ENCODE measurements at places on chromosomes 11 and 22. TPM values are rescaled to one million over a fixed set of nuclear protein-coding genes. Genes with fewer than 3 reads are reported as not detected.
A peak's percentile ranks its signal among the peaks of the same experiment; 100 is the strongest.

GSTT2B gene
- total RNA-seq: 53.6 TPM

PRR33 gene
- not detected for total RNA-seq

OR2AG2 gene
- total RNA-seq: not detected

OR52H1 gene
- not detected for total RNA-seq

HORMAD2 gene
- total RNA-seq: not detected

SHANK3 gene
- 26.1 TPM for total RNA-seq

FXYD2 gene
- total RNA-seq: 4.3 TPM

CDKN1C gene
- total RNA-seq: 671 TPM

C22orf15 gene
- not detected for total RNA-seq

GGTLC3 gene
- total RNA-seq: not detected

MTFP1 gene
- total RNA-seq: 15.1 TPM

DNA sequence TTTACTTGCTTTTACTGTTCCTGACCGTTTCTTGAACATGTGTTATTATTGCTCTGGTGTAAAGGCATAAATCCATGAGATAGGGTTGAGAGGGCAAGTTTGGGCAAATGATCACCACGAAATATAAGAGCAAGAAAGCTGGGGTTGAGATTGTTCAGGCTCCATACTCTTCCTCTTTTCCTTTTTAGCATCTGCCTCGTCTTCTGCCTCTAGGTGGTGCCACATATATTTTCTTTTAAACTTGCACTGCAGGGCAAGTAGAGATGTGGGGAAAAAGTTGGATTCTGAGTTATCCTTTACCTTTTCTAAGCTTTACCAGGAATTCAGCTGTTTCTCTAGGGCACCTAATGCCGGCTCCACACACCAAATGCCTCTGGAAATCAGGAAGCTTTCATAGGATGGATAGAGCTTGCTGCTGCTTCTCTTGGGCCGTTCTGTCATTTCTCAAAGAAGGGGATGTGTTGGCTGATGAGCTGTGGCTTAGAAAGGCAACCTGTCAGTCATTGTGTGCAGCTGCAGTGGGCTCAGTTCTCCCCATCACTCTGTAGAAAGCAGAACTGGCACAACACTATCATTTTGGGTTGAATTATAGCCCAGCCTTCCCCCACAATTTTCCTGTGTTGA lies 98.2 kb downstream of the LDLRAD3 start:
- no peaks in the 10 kb centered on the region for H3K4me1 ChIP-seq
- no peaks in the 10 kb centered on the region for H3K27me3 ChIP-seq
- no peak overlapping the region for H3K27ac ChIP-seq

GRCh38 chr11:59427068-59427382 lies 812 bp upstream of the OR5A2 start:
- no peak for DNase-seq
- no peaks in the 10 kb centered on the region for H3K36me3 ChIP-seq
- H3K27ac ChIP-seq: no peak overlapping the region
- no peaks in the 10 kb centered on the region for H3K27me3 ChIP-seq
- no peaks in the 10 kb centered on the region for H3K4me1 ChIP-seq

GRCh38 chr11:86251345-86251744 lies 6.8 kb downstream of the EED start:
- no peaks in the 10 kb centered on the region for H3K27me3 ChIP-seq
- no peaks in the 10 kb centered on the region for H3K36me3 ChIP-seq
- peaks cover 53% of the 10 kb centered on the region for H3K4me1 ChIP-seq
- H3K27ac ChIP-seq: no peak overlapping the region

GRCh38 chr11:798093-798713 lies at the start of gene SLC25A22:
Gene SLC25A22 (minus strand): TSS chr11:798281. CDS start chr11:795006, 3,275 bp downstream.
- H3K36me3 ChIP-seq: peaks cover 48% of the 10 kb centered on the region
- H3K27ac ChIP-seq: no peak within 1 kb of the TSS
- peak; percentile 81 for DNase-seq
- H3K4me1 ChIP-seq: peaks cover 27% of the 10 kb centered on the region
- peak within 1 kb of the TSS; percentile 11 for H3K4me3 ChIP-seq

GRCh38 chr11:115784796-115785521 lies 280.7 kb upstream of the CADM1 start:
- H3K4me1 ChIP-seq: peaks cover 6% of the 10 kb centered on the region
- H3K27ac ChIP-seq: no peak overlapping the region
- no peaks in the 10 kb centered on the region for H3K36me3 ChIP-seq
- peak; percentile 67 for DNase-seq

- H3K4me1 ChIP-seq: no peaks in the 10 kb centered on the region
- DNase-seq: no peak
- no peak overlapping the region for H3K27ac ChIP-seq
- no peaks in the 10 kb centered on the region for H3K36me3 ChIP-seq
- no peak overlapping the region for H3K4me3 ChIP-seq
- H3K27me3 ChIP-seq: no peaks in the 10 kb centered on the region
These were observed 131.9 kb downstream of the WNT7B start for GRCh38 chr22:45845076-45845487.

DNA sequence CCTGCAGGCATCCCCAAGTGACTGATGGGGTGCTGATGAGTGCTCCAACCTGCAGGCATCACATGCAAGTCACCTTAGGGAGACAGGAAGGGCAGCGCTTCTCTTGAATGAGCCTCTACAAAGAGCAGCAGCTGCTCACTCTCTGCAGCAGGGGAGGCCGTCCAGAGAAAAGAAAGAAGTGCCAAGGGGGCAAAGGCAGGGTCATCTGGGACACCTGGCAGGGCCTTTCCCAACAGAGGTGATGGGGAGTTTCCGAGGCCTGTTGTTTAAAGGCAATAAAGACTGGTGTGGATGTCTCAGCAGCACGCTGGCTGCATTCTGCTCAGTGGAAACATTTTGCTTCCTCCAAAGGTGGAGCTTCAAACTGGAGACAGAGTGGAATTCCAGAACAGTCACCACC lies 113.7 kb downstream of the ETS1 start:
- no peak overlapping the region for H3K27ac ChIP-seq
- H3K4me3 ChIP-seq: no peak overlapping the region
- DNase-seq: no peak
- no peaks in the 10 kb centered on the region for H3K27me3 ChIP-seq

DNA sequence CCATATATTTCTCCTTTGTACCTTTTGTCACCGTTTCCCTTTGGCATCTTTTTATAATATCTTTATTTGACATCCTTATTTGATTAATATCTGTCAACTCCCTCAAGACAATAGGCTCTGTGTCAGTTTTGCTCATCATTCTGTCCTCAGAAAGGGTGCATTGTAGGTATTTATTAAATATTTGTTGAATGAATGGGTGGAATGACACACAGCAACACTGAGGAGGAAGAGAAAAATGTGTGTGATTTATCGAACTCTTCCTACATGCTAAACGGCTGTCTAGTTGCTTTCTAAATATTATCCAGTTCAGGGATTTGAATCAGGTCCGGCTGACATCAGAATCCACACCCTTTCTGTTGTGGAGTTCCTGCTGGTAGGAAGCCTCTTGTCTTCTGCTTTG lies 98.2 kb downstream of the NAV2 start:
- H3K27ac ChIP-seq: no peak overlapping the region
- no peaks in the 10 kb centered on the region for H3K4me1 ChIP-seq
- no peaks in the 10 kb centered on the region for H3K27me3 ChIP-seq

DNA sequence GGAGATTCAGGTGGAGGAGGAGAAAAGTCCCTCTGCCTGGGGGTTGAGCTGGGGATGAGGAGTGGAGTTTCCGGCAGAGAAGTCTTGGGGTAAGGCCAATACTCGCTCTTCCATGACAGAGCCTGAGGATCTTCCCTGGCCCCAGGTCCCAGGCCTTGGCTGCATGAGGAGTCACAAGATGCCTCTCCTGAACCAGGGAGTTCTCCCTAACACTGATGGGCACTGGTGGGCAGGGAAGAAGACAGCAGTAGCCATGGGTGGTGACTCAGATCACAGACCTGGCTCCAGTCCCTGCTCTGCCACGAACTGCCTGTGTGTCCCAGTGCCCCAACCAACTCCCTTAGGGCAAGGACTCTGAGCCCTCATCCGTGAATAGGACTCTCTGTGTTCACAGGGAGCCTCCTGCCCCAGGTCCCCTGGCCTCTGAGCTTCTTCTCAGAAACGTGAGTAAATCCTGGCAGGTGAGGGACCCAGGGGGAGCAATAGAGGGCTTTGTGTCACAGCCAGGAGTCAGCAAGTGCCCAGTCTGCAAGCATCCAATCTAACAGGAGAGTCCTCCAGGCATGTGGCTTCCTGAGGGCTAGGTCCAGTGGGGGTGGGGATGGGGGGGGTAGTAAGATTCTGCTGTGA lies 45.5 kb upstream of the FTH1 start:
- H3K36me3 ChIP-seq: no peaks in the 10 kb centered on the region
- no peaks in the 10 kb centered on the region for H3K27me3 ChIP-seq
- H3K4me3 ChIP-seq: no peak overlapping the region

DNA sequence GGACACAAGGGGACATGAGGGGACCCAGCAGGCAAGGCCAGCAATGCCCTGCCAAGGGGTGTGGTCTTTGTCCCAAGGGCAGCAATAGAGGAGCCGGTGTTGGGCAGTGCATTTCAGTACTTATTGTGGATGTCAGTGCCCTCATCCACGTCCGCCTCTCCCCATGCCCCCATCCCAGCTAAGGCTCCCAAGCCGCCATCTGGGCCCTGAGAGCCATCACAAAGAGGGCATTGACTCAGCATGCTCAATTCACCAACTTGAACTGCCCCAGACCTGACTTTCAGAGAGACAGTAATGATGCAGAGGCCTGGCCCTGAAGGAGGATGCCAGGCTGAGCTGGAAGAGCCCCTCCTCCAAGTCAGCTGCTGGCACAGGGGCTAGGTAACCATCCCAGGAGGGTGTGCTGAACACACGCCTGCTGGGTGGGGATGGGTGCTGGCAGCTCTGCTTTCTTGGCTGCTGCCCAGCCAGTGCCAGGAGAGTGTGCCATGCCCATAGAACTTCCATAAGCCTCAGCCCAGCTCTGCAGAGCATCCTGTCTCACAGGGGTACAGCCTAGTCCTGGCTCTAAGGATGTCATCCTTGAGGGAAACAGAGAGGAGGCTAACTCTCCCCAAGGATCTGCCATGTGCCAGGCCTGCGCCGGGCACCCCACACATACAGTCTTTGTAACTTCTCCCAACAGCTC lies 46.5 kb downstream of the PDE2A start:
- no peaks in the 10 kb centered on the region for H3K36me3 ChIP-seq
- peak overlapping the region; percentile 92 for H3K27ac ChIP-seq
- H3K4me3 ChIP-seq: no peak overlapping the region
- no peaks in the 10 kb centered on the region for H3K27me3 ChIP-seq

DNA sequence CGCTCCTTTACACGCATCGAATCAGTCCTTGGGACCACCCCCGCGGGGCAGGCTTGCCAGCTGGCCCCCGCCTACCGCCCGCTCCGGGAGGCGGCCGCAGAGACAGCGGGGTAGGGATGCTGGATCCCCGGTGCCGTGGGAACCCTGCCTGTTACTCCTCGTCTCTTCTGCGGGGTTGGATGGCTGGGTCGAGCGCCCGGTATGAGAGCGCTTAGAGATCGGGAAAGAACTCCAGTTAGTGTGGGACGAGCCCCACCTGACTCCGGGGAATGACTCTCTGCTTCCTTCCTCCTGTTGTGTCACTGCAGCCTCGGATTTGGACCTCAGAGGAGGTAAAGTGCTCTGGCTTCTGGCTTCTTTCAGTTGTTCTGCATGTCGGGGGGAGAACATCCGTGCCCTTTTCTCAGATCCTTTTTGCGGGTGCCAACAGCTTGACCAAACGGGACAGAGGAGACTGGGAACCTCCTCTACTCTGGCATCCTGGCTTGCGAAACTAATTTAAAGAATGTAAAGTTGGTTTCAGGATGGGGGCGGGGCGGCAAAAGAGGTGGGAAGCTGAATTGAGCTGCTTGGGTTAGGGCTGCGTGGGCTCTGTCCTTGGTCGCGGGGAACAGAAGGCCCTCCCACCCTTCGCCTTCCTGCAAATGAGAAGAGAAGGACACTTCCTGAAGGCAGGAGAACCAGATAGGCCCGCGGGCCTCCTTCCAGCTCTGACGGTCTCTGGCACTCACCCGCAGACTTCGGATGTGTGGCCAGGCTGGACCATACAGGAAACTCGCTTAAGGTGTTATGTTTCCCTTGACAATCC lies 938 bp downstream of the LAYN start:
- peak overlapping the region; percentile 63 for H3K4me3 ChIP-seq
- peaks cover 21% of the 10 kb centered on the region for H3K4me1 ChIP-seq
- no peak for DNase-seq
- peaks cover 20% of the 10 kb centered on the region for H3K27me3 ChIP-seq
- no peak overlapping the region for H3K27ac ChIP-seq
- no peaks in the 10 kb centered on the region for H3K36me3 ChIP-seq

DNA sequence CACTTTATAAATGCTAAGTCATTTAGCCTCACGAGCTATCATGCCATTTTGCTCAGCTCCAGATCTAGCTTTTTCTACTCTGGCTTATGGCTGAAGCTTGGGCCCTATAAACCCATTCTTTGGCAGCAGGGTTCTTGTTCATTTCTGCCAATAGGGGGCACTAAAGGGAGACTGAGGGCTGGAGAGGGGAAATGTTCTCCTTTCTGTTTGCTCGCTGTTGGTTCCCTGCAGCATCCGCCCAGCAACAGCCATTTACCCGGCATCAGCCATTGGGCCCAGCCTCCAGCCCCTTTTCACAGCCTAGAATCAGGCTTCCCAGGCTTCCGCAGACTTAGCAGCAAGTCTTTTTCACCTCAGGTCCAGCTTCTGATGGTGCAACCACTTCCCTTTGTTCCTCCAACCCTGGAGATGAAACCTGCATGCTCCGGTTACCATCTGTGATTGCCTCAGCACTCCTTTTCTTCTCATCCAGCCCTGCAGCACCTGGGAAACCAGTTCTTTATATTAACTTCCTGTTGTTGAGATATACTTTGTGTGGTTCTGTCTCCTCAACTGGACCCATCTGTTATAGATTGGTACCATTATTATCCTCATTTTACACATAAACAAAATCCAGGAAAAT lies 4.2 kb upstream of the ME3 start:
- peaks cover 14% of the 10 kb centered on the region for H3K4me1 ChIP-seq
- no peaks in the 10 kb centered on the region for H3K36me3 ChIP-seq
- H3K27ac ChIP-seq: no peak overlapping the region
- no peaks in the 10 kb centered on the region for H3K27me3 ChIP-seq
- H3K4me3 ChIP-seq: no peak overlapping the region
- DNase-seq: no peak

- H3K4me3 ChIP-seq: peak overlapping the region; percentile 21
- no peaks in the 10 kb centered on the region for H3K36me3 ChIP-seq
- no peak overlapping the region for H3K27ac ChIP-seq
- DNase-seq: peak; percentile 53
These were observed 25.2 kb downstream of the FLRT1 start for GRCh38 chr11:64060861-64061444.

DNA sequence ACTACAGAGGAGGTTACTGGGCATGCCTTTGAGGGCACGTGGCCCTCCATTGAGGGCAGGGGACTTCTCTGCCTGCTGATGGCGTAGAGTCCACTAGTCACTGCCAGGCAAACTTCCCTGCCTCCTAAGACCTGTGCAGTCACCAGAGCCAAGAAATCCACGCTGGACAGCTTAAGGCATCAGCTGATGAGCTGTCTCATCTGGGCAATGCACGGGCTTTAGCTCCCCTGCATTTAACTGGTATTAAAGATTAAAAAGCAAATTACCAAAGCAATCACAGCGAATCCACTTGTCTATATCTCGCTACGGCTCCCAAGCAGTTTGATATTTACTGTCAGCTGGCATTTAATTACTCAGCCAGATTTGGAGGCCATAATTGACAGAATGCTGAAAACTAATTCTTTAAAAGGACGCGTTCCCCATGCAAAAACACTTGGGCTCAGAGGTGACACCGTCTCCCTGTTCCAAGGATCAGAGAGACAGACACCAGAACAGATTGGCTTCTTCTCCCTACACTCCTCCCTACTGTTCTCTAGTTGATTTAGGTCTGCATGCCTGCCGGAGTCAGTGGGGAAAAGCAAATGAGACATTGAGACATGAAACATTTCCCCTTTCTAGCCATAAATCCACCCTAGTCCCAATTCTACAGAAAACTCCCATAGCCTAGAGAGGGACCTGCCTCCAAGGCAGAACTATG lies 68.5 kb downstream of the SPATA19 start:
- H3K36me3 ChIP-seq: no peaks in the 10 kb centered on the region
- DNase-seq: no peak
- no peaks in the 10 kb centered on the region for H3K4me1 ChIP-seq
- no peak overlapping the region for H3K27ac ChIP-seq
